Heart right ventricle (tissue), 16 donors: ENCODE measurements at places on chromosomes 4 and X. TPM values are rescaled to one million over a fixed set of nuclear protein-coding genes. Genes with fewer than 3 reads are reported as not detected.

The ITGB1BP2 gene
- 106 TPM for polyA plus RNA-seq

The RPS6KA6 gene
- 0.51 TPM for polyA plus RNA-seq

The STS gene
- 2.5 TPM for polyA plus RNA-seq

The GAGE12D gene
- not detected for polyA plus RNA-seq

The FOXP3 gene
- polyA plus RNA-seq, result not detected

The IL13RA2 gene
- 0.22 TPM for polyA plus RNA-seq

The SYN1 gene
- 7.0 TPM for polyA plus RNA-seq

The ADH1C gene
- polyA plus RNA-seq, result 1.6 TPM

The DRD5 gene
- 0.07 TPM for polyA plus RNA-seq

The PABPC4L gene
- polyA plus RNA-seq, result 0.42 TPM

The COL25A1 gene
- 0.36 TPM for polyA plus RNA-seq

The RNF212 gene
- polyA plus RNA-seq, result 0.29 TPM

The USP51 gene
- 0.66 TPM for polyA plus RNA-seq

The SPANXB1 gene
- not detected for polyA plus RNA-seq

The ERAS gene
- not detected for polyA plus RNA-seq

The MGARP gene
- 1.5 TPM for polyA plus RNA-seq

The REELD1 gene
- polyA plus RNA-seq, result 0.12 TPM

The H2BW2 gene
- not detected for polyA plus RNA-seq

The SCD5 gene
- 3.8 TPM for polyA plus RNA-seq

The GYPE gene
- 0.29 TPM for polyA plus RNA-seq

The GLRB gene
- polyA plus RNA-seq, result 4.6 TPM

The RASL11B gene
- polyA plus RNA-seq, result 3.4 TPM

The LINC00632 gene
- polyA plus RNA-seq, result 1.4 TPM

The TRPC3 gene
- polyA plus RNA-seq, result not detected

The TBC1D25 gene
- 11.1 TPM for polyA plus RNA-seq
